ENCODE measurements at places on chromosomes 7 and 10.

DNA sequence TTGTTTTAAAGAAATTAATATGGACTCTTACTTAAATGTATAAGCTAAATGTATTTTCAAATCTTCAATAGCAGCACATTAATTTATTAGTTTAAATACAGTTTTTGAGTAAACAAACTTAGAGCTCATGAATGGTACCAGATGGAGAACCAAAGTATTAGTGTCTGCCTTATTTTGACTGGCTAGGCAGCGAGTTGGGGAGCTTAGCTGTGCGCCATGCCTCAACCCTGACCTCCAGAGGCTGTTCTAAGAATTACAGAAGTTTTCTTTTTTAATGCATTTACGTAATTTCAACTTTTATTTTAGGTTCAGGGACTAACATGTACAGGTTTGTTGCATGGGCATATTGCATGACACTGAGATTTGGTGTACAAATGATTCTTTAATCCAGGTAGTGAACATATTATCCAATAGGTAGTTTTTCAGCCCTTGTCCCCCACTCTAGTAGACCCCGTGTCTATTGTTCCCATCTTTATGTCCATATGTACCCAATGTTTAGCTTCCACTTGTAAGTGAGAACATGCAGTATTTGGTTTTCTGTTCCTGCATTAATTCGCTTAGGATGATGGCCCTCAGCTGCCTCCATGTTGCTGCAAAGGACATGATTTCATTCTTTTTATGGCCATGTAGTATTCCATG lies 166.8 kb downstream of the IQUB start:
- no peak for DNase-seq

DNA sequence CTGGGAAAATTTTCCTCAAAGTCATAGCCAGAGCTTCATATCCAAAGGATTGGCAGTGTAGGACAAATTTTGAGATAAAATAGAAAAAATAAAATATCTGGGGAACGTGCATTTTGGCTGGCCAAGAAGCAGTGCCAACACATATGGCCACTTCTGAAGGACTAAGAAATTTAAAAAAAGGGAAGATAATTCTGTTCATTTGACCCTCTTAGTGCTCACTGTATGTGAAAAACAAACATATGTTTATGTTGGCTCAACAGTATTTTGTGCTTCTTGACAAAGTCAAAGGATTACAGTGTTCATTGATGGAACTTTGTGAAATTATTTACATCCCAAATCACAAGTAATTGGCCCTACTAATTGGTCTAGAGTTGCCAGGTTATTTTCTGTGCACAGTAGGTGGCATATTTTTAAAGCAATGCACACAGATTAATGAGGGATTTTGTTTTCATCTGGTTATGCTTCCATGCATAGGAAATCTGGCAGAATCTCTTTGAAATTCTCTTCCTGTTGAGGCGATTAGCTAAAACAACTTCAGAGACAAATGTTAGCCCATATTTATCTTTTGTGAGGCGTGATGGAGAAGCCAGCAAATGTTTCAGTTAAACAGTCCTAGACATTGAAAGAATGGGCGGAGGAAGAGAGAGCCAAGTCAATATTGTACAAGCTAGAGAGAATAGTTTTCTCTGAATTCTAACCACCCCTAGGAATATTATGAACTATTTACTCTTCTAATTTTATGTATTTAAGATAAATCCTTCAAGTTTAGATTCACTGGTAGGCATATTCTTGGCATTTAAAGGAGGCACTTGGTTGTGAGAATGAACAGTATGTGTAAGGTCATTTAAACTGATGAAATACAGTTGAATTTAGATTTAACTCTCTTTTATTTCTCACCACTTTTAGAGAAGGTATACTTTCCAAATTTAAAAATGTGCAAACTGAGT lies 237.7 kb upstream of the MBL2 start:
- DNase-seq, result no peak

GRCh38 chr7:188727-189500 lies 3.5 kb upstream of the FAM20C start:
- no peak for DNase-seq

- DNase-seq, result no peak
Measured at GRCh38 chr7:67438198-67438882, 441.7 kb downstream of the TYW1 start.

DNA sequence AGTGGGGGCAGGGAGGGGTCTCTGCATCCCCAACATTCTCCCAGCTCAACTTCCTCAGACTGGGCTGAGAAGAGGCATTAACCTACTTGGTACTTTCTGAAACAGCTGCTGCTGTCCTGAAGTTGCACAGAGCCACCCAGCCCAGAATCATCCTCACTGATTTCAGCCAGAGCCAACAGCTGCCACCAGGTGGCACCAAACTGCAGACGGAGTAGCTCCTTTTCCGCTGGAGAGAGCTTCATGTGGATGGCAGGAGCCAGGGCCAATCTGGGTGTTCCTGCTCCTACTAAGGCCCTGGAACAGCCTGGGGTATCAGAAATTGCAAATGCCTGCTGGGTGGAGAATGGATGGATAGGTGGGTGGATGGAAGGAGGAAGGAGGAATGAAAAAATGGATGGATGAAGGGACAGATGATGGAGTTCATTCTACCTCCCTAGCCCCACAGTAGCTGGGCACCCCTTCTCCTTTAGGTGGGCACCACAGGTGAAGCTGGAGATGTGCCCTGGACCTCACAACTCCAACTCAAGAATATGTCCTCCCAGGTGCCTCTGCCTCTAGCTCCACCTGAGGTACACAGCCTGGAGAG lies 11.8 kb upstream of the DRGX start:
- DNase-seq, result peak; percentile 40

DNA sequence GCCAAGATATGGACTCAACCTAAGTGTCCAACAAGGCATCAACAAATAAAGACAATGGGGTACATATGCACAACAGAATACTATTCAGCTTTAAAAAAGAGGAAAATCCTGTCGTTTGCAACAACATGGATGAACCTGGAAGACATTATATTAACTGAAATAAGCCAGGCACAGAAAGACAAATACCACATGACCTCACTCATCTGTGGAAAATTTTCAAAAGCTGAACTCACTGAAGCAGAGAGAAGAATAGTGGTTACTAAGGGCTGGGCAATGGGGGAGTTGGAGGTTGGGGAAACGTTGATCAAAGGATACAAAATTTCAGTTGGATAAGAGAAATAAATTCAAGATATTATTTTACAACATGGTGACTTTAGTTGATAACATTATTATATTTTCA lies 221.4 kb upstream of the PITRM1 start:
- DNase-seq, result no peak

All from stimulated activated CD8-positive, alpha-beta memory T cell treated with anti-CD3 and anti-CD28 coated beads, Interleukin-4, amount 100 ng/mL, for 4 hours (primary cell).